Progenitor cell of endocrine pancreas (in vitro differentiated cells): ENCODE measurements at places on chromosomes 1 and 21.

DNA sequence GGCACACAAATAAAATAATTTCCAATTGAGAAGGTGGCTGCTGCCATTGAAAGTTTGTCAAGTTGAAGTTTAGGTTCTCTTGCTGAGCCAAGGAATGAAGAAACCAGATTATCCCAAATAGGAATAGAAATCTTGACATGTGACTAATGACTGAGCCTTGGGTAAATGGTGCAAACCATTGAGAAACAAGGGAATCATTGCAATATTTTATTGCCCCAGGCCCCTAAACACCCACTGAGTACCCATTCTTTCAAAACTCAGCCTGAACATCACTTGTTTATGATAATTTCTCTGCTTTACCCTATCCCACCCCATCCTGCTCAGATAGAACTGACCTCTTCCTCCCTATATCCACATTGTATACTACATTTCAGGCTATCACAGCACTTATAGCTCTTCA lies 46.6 kb upstream of the VTCN1 start:
- DNase-seq = no peak

DNA sequence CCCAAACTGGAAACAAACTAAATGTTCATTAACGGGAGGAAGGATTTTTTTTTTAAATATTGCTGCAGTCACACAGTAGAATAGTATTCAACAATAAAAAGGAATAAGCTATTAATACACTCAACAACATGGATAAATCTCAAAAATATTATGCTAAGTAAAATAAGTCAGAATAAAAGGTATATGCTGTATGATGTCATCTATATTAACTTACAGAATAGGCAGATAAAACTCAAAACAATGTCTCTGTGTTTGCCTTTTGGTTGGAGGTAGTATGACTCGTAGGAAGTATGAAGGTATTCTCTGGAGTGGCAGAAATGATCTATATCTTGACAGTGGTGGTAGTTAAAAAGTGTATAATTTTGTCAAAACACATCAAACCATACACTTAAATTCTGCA lies 6.1 kb upstream of the ST6GALNAC5 start:
- DNase-seq = no peak

GRCh38 chr1:241171991-241172390 lies 185.0 kb downstream of the RGS7 start:
- DNase-seq = no peak

GRCh38 chr1:53934170-53934765 lies 11.2 kb downstream of the IFT25 start:
- DNase-seq = no peak

GRCh38 chr1:6515771-6516170 lies 24.3 kb upstream of the PLEKHG5 start:
- no peak for DNase-seq

DNA sequence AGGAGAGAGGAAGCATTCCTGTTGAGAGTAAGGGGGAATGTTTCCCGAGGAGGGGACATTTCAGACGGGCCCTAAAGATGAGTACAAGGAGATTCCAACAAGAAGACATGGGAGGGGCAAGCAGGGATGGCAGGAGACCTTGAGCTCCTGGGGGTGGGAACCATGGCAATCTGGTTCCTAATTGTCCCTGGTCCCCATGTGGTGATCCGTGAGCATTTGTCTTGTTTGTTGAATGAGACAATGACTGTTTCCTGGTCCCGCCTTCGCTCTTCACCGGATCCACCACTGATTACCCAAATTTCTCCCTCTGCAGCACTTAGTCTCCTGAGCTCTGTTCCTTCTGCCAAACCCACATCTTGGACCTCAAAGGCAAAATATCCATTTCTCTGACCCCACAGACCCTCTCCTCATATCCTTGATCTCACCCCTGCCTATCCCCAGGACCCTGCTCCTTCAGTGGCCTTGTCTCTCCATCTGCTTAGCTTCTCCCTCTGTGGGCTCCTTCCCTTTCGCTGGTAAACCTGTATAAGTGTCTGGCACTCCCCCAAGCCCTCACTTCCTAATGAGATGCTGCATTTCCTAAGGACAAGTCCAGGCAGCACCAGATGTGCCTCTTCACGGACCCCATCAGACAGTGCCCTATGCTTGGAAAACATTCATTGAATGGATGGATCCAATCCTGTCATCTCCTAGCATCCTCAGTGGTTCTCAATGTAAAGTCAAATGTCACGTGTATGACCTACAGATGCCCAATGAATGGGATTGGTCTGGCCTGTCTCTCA lies 8.3 kb upstream of the CSF1 start:
- DNase-seq = no peak

GRCh38 chr1:48102766-48103165 lies 105.6 kb upstream of the TRABD2B start:
- no peak for DNase-seq
